T follicular helper cell (primary cell): ENCODE measurements at places on chromosomes 7 and 10.

- DNase-seq = no peak
Measured at GRCh38 chr10:132542086-132542775, 4.6 kb downstream of the INPP5A start.

- no peak for DNase-seq
Measured at GRCh38 chr10:93591065-93591808, 9.8 kb downstream of the RBP4 start.

GRCh38 chr7:13981070-13981469, 8.4 kb downstream of the ETV1 start:
- no peak for DNase-seq

DNA sequence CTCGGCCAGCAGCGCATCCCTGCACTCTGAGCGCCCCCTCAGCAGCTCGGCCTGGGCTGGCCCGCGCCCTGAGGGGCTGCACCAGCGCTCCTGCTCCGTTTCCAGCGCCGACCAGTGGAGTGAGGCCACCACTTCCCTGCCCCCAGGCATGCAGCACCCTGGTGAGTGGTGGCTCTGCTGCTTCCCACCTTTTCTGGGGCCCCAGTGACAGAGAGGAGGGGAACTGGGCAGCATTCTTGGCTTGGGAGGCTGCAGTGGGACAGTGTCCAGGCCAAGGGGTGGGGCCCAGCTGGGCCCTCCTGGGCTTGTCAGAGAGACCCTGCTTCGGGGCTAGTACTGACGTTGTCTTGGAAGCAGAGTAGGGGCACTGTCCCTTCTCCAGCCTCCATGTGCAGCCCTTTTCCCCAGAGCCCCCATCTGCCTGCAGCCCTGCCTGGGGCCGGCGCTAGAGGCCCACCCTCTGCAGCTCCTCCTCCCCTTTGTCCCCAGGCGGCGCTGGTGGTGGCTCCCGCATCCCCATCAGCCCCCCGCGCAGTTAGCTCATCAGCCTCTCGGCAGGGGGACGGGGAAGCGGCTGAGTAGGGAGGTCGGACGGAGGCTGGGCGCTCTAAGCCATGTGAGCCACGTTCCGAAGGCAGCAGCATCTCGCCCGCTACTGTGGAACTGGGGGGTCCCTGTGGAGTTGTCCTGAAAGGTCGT, 29.2 kb downstream of the GBX1 start:
- DNase-seq = no peak

DNA sequence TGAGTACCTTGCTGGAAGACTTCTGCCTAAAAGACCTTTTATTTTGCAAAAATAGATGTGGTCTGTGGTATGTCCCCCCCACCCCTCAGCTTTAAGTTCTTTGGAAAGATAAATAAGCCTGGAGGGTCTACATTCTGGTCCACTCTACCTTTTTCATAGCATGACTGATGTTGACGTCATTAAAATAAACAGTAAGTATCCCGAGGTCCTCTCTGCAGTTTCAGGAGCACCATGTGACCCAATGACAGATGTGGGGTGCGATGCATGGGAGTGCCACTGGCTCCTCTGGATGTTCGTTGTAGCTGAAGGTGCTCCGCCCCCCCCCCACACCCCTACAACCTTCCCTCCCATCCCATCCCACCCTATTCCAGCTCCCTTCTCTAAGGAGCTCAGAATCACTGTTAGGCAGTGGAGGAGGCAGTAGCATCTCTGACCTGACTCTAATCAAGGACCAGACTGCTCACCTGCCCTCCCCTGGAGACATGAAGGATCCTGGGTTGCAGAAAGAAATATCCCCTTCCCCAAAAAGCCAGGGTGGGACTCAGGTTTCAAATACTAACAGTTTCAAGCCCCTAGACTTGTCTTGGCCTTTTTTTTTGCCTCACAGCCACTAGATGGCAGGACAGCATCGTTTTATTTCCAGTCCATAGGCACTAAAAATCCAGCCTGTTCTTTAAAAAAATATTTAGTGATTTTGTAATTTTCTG, 25.1 kb downstream of the CASP7 start:
- no peak for DNase-seq

- DNase-seq = no peak
Measured at GRCh38 chr10:94006591-94007550, 13.1 kb downstream of the PLCE1 start.

DNA sequence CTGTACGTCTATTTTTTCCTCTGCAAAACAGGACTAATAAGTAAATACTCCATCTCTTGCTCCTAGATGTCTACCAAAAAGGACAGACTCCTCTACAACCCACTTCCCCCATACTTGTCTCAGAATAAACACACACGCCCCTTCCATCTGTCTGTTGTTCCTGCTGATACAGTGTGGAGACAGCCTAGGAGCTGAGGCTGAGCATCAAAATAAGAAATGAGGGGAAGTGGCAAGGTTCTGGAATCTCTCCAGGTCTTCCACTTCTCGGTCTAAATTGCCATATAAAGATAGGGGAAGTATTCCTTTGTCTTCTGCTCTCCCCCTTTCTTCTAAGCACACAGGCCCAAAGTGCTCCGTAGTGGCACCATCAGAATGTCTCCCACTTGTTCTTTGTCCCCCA, 30.8 kb upstream of the VSIR start:
- no peak for DNase-seq

- no peak for DNase-seq
Measured at GRCh38 chr10:1184541-1185430, 128.6 kb downstream of the WDR37 start.

- no peak for DNase-seq
Measured at GRCh38 chr7:40356871-40357709, 222.3 kb downstream of the SUGCT start.

- DNase-seq = no peak
Measured at GRCh38 chr7:155811560-155811894, 736 bp downstream of the SHH start.

- DNase-seq = no peak
Measured at GRCh38 chr7:157557263-157557662, 220.5 kb downstream of the DNAJB6 start.

DNA sequence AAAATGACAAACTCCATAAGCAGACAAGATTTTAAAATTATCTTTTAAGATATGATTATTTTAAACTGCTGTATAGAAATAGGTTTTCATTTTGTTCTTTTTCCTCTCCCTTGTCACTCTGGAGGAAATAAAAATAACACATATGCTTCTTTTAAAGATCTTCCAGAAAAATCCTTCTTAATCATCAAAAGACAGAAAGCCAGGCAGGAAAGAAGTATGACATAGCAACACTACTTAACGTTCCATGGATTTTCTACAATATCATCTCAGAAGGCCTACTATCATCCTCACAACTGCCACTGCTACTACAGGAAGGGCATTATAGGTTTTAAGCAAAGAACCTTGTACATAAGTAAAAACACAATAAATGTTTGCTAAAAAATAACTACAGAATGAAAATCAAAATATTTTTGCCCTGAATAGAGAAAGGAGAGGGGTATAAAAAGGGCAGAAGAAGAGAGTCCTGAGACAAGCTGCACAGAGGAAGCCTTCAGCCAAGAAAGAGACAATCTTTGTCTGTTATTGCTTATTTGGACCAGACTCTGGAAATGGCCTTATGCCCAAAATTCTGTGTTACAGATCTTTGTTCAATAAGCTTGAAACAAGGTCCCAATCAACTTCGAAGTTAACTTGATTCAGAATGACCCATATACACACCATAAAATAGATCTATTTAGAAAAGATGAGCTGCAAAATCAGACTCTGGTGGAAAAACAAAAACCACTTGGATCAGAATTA, 67.8 kb downstream of the ABI1 start:
- no peak for DNase-seq

- DNase-seq = no peak
Measured at GRCh38 chr10:3132036-3133025, 40.3 kb downstream of the PITRM1 start.

GRCh38 chr10:132710036-132710686, 75.8 kb downstream of the NKX6-2 start:
- no peak for DNase-seq

DNA sequence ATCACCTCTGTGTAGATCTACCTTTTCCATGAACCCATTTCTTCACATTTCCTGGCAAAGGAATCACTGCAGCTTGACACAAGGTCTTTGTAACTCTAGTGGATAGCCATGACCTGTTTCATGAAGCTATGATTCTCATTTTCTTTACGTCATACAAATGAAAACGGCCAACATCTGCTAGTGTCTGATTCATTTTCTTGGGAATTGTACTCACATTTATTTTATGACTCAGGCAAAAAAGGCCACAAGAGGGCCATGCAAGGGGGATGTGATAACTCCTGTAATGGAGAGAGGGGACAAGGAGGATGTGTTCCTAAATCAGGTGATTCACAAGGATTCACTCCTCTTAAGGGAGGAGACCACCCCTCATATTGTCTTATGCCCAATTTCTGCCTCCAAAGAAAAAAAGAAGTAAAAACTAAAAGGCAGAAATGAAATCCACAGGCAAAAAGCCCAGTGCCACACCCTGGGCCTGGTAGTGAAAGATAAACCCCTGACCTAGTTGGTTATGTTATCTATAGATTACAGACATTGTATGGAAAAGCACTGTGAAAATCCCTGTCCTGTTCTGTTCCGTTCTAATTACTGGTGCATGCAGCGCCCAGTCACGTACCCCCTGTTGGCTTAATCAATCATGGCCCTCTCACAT, 249.9 kb downstream of the IPMK start:
- DNase-seq = no peak

DNA sequence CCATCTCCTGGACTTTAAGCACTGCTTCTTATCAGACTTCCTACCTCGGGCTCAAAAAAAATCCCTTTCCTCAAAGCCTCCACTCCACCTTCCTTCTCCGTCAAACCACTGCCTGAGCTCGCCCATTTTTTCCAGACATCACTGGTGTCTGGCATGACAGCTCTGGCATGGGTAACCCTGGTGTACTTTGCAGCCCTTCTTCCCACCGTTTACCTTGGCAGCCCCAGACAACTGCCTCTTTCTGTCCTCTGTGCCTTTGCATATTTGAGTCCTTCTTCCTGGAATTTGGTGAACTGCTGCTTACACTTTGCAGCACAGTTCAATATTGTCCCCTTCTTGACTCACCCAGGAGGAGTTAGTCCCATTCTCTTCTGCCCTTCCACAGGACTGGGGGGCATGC, 144.6 kb upstream of the TBX20 start:
- no peak for DNase-seq

- no peak for DNase-seq
Measured at GRCh38 chr10:35462491-35462934, 126.2 kb downstream of the CCNY start.

DNA sequence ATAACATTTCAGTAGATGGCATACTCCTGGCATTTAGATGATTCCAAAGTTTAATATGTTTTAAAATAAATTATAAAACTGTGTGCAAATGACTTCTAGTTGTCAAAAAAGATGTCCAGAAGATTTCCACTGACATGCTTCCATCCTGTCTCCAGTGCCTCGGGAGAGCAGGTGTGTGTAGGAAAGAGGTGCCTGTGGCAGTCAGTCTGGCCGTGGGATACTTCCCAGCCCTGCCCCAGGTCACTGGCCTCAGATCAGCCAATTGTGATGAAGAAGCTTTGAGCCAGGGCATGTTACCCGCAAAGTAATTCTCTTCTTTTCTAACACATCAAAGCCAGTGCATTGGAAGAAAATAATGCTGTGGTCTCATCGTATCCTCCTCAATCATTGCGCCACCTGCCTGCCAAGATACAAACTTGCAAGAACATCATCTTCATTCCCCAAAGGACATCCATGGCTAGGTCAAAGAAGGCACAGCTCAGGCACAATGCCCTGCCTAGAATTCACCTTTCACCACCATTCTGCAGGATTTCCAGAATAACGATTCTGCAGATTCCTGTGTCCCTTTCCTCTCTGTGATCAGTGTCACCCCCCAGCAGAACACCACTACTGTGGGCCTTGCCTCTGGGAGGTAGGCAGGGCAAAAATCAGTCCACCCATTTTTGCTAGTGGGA, 6.3 kb upstream of the KCNMA1 start:
- no peak for DNase-seq

DNA sequence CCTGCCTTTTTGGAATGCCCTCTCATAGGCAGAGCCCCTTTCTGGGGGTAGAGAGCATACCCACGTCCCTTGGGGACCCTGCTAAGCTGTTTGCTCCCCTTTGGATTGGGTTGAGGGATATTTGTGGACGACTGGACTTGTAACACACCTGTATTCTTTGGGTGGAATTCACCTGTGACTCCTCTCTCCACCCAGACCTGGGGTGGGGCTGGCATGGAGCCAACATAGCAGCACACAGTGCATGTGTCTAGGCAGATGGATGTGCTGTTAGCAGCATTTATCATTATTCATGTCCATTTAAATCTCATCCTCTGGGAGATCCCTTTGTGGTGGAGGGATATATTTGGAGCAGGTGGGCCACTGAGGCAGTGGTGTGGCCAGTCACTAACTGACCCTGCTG, 51.0 kb downstream of the CDH23 start:
- DNase-seq = no peak

DNA sequence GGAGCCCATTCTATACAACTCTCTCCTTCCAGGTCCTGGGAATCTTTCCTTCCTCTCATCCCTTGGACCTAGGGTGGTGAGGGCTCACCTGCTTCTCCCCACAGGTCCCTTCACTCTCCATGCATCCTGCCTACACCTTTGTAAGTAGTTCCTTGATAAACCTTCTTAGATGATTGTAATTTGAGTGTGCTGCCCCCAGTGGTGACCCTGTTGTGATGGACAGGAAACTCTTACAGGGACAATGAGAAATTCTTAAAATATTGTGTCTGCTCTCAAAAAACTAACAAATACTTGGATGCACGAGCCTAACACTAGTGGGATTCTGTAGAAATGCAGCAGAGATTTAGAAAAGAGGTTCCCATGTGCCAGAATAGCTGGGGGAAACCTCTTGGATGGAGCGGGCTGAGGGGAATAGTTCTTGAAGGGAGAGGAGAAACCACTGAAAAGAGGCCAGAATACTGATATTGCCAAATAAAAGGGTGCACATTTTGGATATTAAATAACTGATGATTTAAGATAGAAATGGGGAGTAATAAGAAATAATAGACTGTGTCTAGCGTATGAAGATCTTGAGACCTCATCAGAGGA, 6.7 kb upstream of the PAXIP1 start:
- no peak for DNase-seq

DNA sequence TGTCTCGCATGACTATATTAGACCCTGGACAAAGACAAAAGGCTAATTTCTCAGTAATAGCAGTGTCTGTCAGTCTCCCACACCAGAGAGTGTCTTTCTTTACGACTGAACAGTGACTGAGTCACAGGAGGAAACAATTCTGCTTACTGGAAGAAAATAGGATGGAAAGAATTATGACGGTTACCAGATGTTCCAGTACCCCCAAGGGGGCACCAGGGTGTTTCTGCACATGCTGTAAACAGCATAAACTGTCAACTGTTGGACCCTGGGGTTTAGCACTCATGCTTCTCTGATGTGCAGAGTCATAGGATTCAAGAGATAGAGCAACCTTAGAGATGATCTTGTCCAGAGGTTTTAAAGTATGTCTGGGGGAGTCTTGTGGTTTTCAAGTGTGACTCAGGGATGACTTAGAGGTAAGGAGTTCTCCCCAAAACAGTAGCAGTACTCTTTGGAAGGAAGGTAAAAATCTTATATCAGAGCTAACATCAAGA, 291.7 kb downstream of the THSD7A start:
- no peak for DNase-seq
